ENCODE measurements at places on chromosomes 3 and 15.

GRCh38 chr15:80816936-80817335, 37.8 kb downstream of the CEMIP start:
- no peak for DNase-seq

GRCh38 chr3:16761571-16761970, 123.2 kb upstream of the PLCL2 start:
- no peak for DNase-seq

- no peak for DNase-seq
Measured at GRCh38 chr3:171416061-171416460, 44.1 kb downstream of the TNIK start.

GRCh38 chr3:176513604-176514003, 683.7 kb downstream of the TBL1XR1 start:
- DNase-seq = no peak

GRCh38 chr15:69857250-69857649, 240.5 kb downstream of the TLE3 start:
- DNase-seq = no peak

DNA sequence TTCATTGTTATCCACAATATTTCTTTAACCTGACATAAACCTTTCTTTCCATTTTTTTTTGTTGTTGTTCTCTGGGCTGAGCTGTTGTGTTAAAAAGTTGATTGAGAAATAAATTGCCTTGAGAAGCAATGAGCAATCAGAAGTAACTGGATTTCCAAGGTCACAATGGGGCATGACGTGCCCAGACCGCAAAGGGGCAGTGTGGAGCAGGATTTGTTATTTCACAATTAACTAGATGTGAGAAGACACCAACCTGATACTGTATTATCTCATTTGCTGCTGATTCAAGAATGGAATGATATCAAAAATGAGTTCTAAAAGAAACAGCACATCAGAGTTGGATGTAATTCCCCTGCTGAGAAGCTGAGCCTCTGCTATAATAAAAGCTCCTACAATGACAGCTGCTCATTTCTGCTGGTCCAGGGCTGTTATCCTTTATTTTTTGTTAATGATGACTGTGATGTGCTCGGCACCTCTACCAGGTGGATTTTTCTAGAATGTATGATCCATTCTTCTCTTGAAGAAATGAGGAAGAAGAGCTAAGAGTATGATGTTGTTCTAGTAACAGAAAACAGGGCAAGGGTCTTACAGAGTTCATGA, 28.1 kb downstream of the CPNE4 start:
- no peak for DNase-seq

DNA sequence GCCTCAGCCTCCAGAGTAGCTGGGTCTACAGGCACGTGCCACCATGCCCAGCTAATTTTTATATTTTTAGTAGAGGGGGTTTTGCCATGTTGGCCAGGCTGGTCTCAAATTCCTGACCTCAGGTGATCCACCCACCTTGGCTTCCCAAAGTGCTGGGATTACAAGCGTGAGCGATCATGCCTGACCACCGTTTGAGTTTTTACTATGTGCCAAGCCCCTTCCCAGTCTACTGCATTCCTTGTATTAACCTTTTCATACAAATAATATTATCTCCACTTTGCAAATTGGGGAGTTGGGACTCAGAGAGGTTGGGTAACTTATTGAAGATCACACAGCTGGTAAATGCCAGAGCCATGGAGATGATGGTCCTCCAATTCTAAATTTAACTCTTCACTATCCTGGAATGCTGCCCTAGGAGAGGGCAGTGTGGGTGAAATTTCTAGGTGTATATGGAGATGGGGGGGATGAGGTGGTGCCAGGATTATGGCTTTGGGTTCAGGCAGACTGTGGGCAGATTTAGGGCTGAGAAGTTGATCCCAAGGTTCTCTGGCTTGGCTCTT, 1.0 kb upstream of the PXK start:
- DNase-seq = no peak

GRCh38 chr3:111773484-111773883, 85.6 kb upstream of the PHLDB2 start:
- no peak for DNase-seq

DNA sequence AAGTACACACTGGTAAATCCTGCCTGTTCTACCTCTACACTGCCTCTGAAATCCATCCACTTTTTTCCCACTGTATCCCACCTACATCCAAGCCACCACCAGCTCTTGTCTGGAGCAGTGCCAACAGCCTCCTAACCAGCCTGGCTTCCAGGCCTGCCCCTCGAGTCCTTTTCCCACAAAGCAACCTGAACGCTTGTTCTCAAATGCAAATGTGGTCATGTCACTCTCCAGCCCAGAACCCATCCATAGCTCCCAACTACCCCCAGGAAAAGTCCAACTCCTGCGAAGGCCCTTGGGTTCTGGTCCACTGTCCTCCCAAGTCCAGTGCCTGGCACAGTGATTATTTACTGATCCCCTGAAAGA, 83.8 kb downstream of the SEMA5B start:
- DNase-seq = no peak

Data from stimulated activated CD8-positive, alpha-beta memory T cell treated with anti-CD3 and anti-CD28 coated beads, Interleukin-7, amount 100 ng/mL, for 4 hours (primary cell).